ENCODE measurements at places on chromosomes 7 and 10.
A peak's percentile ranks its signal among the peaks of the same experiment; 100 is the strongest.

DNA sequence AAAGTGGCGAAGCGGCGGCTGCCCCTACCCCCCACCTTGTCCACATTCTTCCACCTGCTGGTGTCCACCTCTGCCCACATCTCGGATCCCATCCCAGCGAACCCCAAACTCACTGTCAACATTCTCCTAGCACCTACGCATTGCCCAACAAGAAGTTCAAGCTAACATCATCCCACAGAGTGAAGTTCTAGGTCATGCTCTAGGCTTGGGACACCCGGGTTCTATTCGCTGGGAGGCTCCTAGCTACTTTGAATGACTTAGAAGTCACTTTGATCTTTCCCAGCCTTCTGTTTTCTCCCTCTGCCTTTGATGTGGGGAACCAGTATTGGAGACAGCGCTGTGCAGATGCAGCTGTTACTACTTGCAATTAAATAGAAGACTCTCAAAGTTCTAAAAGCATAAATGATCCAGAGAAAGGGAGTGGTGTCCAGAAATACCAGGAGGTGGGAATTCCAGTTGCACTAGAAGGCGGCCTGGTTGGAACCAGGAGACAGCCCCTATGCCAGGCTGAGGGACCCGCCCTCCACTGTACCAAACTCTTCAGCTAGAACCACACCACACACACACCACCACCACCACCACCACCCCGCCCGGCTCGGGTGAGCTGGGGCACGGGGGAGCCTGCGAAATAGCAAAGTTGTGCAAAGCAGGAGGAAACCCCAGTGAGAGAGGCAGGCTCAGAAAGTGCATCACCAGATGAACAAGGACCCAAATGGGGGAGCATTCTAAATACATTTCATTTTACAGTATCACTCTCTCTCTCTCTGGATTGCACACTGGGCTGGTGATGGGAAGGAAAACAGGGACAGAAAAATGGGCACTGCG, 5.5 kb upstream of the VGF start:
- DNase-seq, result no peak

- DNase-seq, result no peak
Measured at GRCh38 chr7:69992938-69993337, 394.7 kb downstream of the AUTS2 start.

DNA sequence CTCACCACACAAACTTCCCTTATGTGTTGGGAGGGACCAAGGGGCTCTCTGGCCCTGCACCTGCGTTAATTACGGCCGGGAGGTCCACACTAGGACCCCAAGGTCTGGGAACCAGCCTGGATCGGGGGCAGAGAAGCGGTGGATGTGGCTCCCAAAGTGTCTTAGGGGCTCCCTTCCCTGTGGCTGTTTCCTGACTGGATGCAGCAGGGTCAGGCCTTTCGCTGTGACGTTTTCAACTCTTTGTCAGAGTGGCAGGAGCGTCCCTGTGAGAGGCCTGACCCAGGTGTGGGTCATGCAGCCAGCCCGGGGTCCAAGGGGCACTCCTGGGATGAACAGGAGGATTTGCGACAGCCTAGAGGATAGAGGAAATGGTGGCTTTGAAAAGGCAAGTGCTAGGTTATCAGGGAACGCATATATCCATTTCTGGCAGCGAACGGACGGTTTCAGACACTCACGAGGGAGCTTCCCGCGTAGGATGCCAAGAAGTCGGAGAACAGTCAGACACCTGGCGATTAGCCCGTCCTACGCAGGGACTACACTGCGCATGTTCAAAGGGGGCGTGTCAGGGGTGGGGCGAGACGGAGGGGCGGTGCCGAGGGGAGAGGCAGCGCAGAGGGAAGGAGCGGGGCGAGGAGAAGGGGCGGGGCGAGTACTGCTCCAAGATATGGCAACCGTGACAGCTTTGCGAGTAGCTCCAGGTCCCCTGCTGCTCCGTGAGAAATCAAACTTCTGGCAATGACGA, 46.2 kb upstream of the ZNF716 start:
- DNase-seq, result no peak

- DNase-seq, result no peak
Measured at GRCh38 chr10:87930934-87931835, 67.8 kb downstream of the PTEN start.

- no peak for DNase-seq
Measured at GRCh38 chr10:3452173-3452626, 279.6 kb upstream of the PITRM1 start.

DNA sequence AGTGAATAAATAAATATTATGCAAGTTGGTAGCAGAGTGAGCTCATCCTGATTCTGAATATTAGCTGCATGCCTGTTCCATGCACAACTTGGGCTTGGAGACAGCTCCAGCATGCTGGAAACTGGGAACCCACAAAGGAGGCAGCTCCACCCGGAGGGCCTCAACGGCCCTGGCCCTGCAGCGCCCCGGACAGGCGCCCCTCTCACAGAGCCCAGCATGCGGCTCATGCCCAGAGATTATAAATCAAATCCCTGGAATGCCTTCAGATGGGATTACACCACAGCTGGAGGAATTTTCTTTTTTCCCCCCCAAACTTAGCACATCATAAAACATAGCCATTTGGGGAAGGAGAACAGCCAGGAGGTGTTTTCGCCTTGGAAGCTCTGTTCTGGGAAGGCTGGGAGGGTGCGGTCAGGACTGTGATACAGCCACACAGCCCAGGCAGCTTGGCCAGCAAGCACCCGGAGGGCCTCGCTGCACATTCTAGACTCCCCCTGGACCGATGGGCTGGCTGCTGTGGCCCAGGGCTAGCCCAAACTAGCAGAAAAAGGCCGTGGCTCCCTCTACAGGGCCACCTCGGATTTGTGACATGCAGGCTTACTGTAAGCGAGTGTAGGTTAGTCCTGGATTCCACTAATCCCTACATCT, 102.4 kb downstream of the PTPN20 start:
- DNase-seq, result no peak

- DNase-seq, result peak; percentile 43
Measured at GRCh38 chr10:6542999-6543430, 37.1 kb downstream of the PRKCQ start.

All from activated CD4-positive, alpha-beta T cell treated with anti-CD3 and anti-CD28 coated beads for 4 hours (primary cell).